Fibroblast of lung (primary cell): ENCODE measurements at places on chromosomes 5 and 9. TPM values are rescaled to one million over a fixed set of nuclear protein-coding genes. Genes with fewer than 3 reads are reported as not detected.

The CCNJL gene
- 0.26 TPM in 1 of 2 replicates, not detected in the other for total RNA-seq

DNA sequence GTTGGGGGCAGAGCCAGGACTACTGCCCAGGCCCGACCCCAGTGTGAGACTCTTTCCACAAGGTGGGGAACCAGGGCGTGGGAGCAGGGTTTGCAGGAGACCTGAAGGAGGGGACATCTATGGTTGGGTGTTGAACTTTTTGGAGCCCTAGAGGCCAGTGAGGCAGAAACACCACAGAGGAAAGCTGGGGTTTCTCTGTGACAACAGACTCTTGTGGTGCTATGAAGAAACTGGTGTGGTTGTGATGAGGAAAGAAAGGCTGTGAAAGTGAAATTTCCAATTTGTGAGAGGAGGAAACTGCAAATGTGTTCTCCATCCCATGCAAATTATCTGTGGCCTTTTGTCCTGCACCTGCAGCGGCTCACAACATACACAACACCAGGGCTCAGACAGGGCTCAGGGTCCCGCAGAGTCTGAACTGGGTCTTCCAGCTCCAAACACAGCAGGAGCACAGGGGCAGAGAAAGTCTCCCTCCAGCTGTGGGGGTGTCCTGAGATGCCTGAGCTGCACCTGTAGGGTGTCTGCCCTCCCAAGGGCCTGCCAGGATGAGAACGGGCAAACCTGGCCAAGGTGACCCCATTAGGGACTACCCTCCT is 51.4 kb upstream of the GRHPR start:
- DNase-seq, result no peak

- no peak for DNase-seq
Observed at GRCh38 chr9:73216100-73216499, 64.4 kb downstream of the ANXA1 start.

DNA sequence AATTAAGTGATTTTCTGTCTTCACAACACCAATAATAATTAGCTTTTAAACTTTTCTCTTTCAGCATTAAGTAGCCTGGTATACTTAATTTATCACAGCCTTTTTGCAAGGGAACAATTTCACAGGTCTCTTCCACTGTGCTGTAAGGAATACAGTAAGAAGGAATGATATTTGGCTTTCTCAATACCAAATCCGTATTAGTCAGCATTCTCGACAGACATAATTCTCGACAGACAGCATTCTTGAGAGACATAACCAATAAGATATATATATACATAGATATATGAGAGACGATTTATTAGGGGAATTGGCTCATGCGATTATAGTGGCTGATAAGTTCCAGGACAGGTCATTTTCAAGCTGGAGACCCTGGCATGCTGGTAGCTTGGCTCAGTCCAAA is 18.0 kb downstream of the PRKAA1 start:
- no peak for DNase-seq
